ENCODE measurements at places on chromosomes 16 and 17. TPM values are rescaled to one million over a fixed set of nuclear protein-coding genes. Genes with fewer than 3 reads are reported as not detected.

SNAI3 gene
- total RNA-seq, result 0.10 TPM

ST6GALNAC2 gene
- total RNA-seq, result 0.91 TPM

CDC42EP4 gene
- total RNA-seq, result 5.1 TPM

PIK3R5 gene
- not detected for total RNA-seq

FOXC2 gene
- total RNA-seq, result 0.45 TPM

HOXB4 gene
- 4.8 TPM for total RNA-seq

CLDN7 gene
- total RNA-seq, result not detected

MARCHF10 gene
- total RNA-seq, result not detected

MYH3 gene
- 7,123 TPM for total RNA-seq

TOX3 gene
- total RNA-seq, result not detected

TBC1D3 gene
- not detected for total RNA-seq

CLEC19A gene
- total RNA-seq, result not detected

NAGS gene
- 0.40 TPM for total RNA-seq

CDIP1 gene
- total RNA-seq, result 30.6 TPM
